Mucosa of gallbladder (tissue), 1 donor: ENCODE measurements at places on chromosomes 12 and 14.

GRCh38 chr14:83993545-83993944 lies 1536.4 kb upstream of the FLRT2 start:
- DNase-seq, result no peak

DNA sequence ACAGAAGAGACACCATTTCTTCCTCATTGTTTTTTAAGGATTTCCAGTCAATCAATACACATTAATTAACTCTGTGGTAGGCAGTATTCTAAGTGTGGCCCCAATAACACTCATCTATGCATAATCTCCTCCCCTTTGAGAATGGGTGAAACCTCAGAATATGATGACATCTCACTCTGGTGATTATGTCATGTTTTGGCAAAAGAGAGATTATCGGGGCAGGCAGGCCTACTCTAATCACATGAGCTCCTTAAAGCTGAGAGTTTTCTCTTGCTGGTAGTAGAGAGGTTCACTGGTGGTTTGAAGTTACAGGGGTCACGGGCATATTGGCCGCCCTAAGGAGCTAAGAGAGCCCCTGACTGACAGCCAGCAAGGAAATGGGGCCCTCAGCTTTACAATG lies 7.1 kb upstream of the LGMN start:
- DNase-seq, result no peak

- no peak for DNase-seq
Measured at GRCh38 chr12:86613311-86613710, 357.1 kb upstream of the MGAT4C start.

DNA sequence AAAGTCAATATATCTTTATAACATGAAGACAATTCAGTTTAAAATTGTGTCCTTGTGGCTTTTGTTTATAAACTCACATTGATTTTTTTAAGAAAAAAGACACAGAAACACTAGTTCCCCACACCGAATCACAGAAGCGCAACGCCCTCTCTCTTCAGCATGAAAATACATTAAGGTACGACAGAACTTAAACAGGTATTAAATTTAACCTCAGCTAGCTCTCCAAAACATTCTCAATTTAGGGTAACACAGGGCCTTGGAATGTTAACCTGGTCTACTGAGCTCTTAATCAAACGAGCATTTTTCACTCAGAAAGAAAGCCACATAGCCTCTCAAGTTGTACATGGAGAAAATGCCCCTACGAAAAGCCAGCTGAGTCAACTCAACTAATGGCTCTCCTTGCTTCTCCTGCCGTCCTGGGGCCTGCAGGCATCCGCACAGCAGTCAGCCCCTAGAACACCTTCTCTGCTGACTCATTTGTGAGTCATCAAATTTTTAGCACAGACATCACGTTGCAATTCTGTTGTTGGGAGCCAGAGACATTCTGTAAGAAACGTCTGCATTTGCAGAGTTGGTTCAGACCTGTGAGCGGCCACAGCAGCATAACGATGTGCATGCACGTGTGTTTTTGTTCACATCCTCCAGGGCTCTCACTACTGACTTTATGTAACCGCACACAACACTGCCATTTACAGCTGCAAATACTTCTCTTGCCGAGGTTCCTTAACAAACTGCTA lies 141.6 kb downstream of the ITPR2 start:
- DNase-seq, result no peak

DNA sequence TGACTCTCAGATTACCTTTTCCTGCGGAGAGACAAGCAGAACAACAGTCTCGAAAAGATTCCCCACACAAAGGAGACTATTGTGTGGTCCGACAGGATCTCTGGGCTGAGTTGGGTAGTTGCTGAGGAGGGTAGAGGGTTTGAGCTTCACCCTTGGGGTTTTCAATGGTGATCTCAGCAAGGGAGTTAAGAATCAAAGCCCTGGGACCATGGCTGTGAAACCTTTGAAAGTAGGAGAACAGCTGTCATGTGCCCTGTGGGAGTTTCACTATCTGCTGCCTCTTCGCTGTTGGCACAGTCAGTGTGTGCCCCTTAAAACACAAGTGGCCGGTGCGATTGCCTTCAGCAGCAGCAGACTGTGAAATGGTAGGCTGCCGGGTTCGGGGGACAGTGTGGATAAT lies 14.2 kb upstream of the PLEK2 start:
- DNase-seq, result no peak

DNA sequence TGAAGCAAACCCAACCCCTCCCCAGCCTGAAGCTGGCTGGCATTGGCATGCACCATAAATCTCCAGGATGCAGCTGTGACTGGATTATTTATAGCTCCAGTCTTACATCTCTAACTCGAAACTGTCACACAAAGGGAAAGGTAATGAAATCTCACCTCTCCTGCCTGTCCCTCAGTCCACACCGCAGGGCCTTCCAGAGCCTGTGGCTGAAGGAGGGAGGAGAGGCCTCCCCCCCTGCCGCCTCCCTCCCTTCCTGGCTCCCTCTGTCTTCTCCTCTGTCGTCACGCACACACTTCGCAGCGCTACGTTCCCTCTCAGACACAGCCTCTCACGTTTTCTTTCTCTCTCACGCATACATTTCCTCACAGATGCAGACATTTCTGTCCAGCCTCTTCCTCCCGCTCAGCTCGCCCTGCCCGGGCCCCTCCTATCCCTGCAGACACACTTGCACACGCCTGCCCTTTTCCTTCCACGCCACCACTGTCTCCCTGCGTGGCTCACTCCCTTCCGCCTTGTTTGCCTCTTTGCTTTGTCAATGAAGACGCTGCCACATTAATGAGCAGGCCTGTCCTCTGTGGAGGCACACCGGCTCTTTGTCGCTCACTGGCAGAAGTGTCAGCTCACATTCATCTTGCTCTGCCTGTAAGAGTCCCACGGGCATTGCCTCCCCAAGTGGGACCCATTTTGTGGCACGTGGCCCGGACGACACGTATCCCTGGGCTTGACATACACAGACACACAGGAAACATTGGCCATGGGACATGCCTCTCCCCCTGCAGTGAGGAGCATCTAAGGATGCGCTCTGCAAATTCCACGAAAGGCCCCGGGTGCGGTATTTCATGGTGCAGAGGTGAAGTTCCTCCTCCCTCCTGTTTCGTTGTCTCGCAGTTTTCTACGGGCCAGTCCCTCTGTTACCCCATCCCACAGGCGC lies 27.9 kb downstream of the IRF2BPL start:
- DNase-seq, result peak; percentile 38

DNA sequence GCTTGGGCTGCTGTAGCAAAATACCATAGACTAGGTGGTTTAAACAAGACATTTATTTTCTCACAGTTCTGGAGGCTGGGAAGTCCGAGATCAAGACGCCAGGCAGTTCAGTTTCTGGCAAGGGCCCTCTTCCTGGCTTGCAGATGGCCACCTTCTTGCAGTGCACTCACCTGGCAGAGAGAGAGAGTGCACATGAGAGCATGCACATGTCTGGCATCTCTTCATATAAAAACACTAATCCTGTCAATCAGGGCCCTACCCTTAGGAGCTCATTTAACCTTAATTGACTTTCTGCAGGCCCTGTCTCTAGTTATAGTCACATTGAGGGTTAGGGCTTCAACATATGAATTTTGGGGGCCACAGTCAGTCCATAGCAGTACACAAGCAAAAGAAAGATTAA lies 12.4 kb upstream of the EVL start:
- DNase-seq, result no peak

- DNase-seq, result no peak
Measured at GRCh38 chr14:95364481-95365209, 44.9 kb upstream of the CLMN start.
